Panc1 (cell line): ENCODE measurements at places on chromosomes 7 and 10.

GRCh38 chr10:14712991-14713424 lies 61.7 kb downstream of the FAM107B start:
- no peak for DNase-seq

- no peak for DNase-seq
These were observed 2.1 kb upstream of the COX19 start for GRCh38 chr7:977326-978048.

- DNase-seq: no peak
These were observed 46.1 kb downstream of the KLF6 start for GRCh38 chr10:3738855-3739350.

DNA sequence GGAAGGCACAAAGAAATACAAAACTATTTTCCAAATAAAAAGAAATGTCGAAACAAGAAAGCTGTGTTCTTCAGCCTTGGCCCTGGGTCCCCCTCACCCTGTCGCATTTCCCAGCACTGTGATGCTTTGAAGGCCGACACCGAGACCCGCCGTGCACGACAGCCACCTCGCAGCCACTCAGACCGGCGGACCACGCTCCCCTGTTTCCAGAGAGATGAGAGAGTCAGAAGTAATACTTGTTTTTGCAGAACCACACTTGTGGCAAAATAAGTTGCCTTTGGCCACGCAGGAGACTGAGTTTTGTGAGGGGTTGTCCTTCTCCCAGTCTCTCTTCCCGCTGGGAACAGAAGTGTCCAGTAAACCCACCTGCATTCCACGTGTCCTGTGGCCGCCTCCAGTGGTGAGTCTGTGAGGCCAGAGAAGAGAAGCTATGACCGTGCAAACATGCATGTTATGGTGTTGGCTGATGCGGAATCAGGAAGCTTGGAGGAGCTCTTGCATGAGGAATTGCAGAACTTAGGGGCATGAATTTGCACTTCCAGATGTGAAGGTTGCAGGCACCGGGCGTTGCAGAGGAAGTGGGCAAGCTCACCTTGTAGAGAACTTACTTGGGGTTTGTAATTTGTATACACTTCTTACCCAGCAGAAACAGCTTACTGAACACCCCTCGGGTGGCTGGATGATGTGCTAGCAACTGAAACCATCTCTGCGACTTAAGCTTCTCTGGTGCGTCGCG lies 194.5 kb downstream of the EBF3 start:
- DNase-seq: no peak

DNA sequence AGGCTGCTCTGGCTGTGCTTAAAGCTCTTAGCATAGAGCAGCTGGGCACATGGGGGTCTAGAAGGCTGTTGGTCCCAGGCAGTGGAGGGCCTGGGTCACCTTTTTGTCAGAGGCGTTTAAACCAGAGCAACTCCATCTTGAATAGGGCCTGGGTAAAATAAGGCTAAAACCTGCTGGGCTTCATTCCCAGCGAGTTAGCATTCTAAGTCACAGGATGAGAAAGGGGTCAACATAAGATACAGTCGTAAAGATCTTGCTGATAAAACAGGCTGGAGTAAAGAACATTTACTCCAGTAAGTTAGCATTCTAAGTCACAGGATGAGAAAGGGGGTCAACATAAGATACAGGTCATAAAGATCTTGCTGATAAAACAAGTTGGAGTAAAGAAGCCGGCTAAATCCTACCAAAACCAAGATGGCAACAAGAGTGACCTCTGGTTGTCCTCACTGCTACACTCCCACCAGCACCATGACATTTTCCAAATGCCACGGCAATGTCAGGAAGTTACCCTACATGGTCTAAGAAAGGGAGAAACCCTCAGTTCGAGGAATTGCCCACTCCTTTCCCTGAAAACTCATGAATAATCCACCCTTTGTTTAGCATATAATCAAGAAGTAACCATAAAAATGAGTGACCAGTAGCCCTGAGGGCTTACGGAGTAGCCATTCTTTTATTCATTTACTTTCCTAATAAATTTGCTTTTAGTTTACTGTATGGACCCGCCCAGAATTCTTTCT lies 96.8 kb upstream of the PCBD1 start:
- DNase-seq: no peak

GRCh38 chr10:32882076-32882475 lies 76.0 kb downstream of the ITGB1 start:
- DNase-seq: no peak

DNA sequence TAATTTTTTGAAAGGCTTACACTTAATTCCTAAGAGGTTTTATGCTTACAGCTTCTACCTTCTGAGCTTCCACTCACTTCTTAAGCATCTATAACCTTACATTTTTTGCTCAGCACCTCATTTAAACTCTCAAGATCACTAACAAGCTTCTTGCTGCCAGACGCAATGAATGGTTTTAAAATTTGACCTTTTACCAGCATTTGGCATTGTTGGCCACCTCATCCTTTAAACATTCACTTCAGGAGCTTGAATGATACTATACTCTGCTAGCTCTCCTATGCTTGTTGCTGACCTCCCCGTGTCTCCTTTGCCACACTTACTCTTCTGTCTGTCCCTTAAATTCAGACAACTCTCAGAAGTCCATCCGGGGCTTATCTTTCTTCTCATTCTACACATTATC lies 37.7 kb upstream of the ODAD2 start:
- DNase-seq: no peak

- DNase-seq: no peak
These were observed 30.7 kb upstream of the INPP5A start for GRCh38 chr10:132506711-132507408.

DNA sequence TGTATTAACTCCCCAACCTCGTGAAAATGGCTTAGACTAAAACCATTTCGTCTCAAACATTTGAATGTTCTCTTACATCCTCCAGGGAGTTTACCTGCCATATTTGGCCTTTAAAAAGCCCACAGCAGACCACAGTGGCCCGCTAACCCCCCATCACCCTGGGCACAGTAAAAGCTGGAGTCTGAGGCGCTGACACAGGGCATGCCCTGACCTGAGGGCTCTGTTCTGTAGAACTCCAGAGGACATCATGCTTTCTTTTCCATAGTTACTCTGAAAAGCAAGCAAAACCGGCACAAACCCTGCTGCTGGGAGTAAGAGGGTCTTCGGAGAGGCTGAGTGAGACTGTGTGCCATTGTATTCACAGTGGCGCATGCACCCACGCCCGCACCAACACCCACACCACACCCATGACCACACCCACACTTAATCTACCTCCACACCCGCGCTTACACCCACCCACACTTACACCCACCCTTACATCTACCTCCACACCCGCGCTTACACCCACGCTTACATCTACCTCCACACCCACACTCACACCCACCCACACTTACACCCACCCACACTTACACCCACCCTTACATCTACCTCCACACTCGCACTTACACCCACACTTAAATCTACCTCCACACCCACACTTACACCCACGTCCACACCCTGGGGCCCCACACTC lies 32.1 kb downstream of the LRRC27 start:
- DNase-seq: no peak

DNA sequence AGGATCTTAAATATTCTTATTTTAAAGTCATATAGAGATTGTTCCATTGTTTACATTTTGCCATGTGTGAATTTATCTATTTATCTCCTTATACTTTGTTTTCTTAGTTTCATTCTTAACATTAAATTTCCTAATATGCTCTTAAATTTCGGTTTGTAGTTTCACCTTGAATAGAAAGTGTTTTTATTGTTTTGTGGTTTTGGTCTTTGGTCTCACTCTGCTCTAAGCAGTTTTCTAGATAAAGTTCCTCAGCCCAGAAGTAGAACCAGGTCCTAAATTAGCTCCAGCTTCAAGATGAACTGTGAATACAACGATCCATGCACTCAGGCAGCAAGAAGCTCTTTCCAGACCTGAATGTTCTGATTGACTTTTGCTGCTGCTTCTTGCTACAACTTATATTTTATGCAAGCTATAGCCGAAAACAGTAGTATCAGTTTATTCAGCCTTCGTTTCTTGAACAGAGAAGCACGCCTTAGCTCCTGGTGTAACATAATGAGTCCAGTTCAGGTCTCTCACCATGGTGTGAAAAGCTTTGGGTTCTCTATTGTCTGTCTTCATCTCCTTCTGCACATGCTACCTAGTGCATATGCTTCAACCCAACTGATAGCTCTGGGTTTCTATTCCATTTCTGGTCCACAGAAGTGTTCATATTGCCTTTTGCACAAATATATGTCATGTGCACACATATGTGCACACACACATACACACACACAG lies 95.3 kb downstream of the SEM1 start:
- DNase-seq: no peak

GRCh38 chr7:112990624-112991023 lies 96.0 kb downstream of the GPR85 start:
- DNase-seq: no peak

GRCh38 chr10:120396228-120396627 lies 60.8 kb upstream of the PLPP4 start:
- no peak for DNase-seq

- DNase-seq: no peak
These were observed 174.4 kb upstream of the ADARB2 start for GRCh38 chr10:1911771-1912170.

DNA sequence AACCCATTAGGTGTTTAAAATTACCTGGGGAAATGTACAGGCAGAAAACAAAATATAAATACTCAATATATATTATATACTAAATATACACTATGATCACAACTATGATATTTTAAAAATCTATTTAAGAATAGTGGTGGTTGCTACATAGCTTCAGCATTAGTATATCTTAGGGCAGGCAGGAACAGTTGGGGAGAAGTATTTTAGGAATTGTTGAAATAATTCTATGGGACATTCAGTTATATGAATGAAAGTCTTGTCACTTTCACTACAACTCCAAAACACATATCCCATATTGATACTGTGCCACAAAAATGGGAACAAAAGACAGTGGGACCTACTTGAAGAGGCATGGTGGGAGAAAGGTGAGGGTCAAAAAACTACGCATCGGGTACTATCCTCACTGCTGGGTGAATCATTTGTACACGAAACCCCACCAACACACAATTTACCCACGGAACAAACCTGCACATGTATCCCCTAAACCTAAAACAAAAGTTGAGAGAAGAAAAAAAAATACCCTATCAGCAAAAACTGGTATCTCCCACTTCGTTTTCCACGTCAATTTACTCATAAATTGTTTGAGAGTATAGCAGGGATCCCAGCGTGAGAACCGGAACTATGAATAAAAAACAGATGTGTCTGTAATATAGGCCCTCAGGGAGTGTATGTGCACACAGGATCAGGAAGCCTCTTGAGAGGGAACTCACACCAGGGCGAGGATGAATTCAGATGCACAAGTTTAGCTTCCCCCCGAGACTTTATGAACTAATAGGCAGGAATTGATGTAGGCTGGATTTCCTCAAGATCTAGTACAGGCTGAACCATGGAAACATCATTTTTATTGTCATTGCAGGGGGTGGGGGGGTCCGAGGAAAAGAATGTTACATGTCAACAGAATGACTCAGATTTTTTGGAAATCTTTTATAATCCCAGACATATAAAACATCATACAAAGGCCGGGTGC lies 16.2 kb downstream of the SLC16A12 start:
- DNase-seq: no peak

- DNase-seq: no peak
These were observed 47.3 kb upstream of the ITGB8 start for GRCh38 chr7:20283385-20283784.

GRCh38 chr7:15461576-15461975 lies 100.2 kb downstream of the AGMO start:
- no peak for DNase-seq

GRCh38 chr7:28629216-28629842 lies 217.0 kb downstream of the CREB5 start:
- no peak for DNase-seq

DNA sequence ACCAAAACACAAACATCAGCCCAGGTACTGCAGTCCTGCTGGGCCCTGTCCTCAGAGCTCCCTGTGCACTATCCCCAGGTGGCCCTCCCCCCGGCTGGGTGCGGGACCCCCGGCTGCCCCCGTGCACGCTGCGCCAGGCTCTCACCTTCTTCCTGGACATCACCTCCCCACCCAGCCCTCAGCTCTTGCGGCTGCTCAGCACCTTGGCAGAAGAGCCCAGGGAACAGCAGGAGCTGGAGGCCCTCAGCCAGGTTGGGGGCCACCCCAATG lies 14.3 kb downstream of the ATG9B start:
- no peak for DNase-seq

GRCh38 chr10:72340510-72341261 lies 14.0 kb downstream of the DNAJB12 start:
- no peak for DNase-seq

DNA sequence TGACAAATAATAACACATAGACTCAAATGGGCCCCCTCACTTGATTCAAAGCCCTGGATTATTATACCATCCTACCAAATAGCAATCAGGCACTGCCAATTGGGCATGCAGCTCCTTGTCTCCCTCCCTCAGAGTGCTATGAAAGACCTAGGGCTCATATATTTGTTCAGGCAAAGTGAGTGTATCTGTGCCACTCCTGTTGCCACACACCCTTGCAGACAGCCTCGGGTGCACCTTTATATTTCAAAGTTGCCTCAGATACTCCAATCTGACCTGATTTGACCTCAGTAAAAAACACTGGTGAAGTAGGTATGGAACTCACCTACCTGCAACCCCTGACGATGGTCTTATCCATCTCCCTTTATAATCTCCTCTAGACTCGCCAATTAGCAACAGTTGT lies 3.0 kb upstream of the NAMPT start:
- DNase-seq: no peak

- DNase-seq: no peak
These were observed 7.8 kb downstream of the TES start for GRCh38 chr7:116218051-116218645.

GRCh38 chr10:72277996-72278667 lies 4.4 kb downstream of the DDIT4 start:
- DNase-seq: no peak

- DNase-seq: no peak
These were observed 331.5 kb upstream of the RNF32 start for GRCh38 chr7:156309016-156309620.

- DNase-seq: no peak
These were observed 321.2 kb downstream of the ZNF479 start for GRCh38 chr7:56811081-56811480.

GRCh38 chr10:79905322-79906314 lies 43.3 kb downstream of the SFTPD start:
- no peak for DNase-seq

DNA sequence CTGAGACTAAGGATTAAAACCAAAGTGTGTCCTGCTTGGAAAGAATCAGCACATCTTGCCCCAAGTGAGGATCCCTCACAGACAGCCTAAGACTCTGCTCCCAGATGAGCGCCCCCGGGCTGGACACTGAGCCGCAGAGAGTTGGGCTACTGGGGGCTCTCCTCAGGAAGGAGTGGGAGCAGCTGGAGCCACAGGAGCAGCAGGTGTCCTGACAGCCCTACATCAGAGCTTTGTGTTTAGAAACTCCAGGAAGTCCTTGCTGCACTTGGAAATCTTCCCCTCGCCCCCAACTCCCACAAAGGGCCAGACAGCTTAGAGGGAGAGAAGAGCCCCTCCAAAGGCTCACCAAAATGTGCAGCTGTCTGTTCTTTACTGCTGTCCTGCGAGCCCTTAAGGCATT lies 172.2 kb downstream of the HERPUD2 start:
- DNase-seq: no peak

- no peak for DNase-seq
These were observed 95.2 kb downstream of the IQUB start for GRCh38 chr7:123439191-123439590.

GRCh38 chr7:101985057-101985902 lies 167.9 kb downstream of the CUX1 start:
- DNase-seq: no peak
